Karpas-422 (cell line): ENCODE measurements at places on chromosomes 5 and 9.

DNA sequence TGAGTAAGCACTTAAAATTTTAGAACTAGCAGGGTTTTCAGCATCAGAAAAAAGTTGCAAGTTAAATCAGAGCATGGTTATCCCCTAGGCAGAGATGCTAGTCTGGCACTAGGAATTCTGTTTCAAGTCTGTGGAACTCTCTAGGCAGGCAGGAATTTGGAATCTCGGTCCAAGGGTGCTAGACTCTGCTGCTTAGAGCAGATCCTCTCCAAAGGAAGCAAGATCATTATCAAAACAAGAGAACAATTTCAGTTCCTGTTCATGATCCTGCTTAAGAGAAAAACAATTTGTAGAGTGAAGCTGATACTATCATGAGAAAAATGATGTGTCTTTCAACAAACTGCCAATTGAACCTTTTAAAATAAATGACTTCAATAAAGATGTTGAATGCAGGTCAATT lies 420.7 kb downstream of the KIF4B start:
- no peak for DNase-seq

DNA sequence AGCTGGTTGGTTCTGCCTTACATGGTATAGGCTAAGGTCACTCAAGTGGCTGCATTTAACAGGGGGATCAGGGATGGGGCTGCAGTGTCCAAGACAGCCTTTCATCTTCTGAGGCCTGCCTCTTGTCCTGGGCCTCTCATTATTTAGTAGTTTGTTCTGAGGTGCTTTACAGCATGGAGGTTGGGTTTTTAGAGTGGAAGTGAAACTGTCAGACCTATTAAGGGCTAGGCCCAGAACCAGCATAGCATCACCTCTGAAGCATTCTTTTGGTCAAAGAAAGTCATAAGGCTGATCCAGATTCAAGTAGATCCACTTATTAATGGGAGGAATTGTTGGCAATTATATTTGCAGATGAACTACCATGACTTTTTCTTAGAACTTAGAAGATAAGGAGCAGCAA lies 146.0 kb upstream of the NMUR2 start:
- DNase-seq: no peak

GRCh38 chr9:68746525-68746924 lies 41.5 kb downstream of the PIP5K1B start:
- DNase-seq: no peak

DNA sequence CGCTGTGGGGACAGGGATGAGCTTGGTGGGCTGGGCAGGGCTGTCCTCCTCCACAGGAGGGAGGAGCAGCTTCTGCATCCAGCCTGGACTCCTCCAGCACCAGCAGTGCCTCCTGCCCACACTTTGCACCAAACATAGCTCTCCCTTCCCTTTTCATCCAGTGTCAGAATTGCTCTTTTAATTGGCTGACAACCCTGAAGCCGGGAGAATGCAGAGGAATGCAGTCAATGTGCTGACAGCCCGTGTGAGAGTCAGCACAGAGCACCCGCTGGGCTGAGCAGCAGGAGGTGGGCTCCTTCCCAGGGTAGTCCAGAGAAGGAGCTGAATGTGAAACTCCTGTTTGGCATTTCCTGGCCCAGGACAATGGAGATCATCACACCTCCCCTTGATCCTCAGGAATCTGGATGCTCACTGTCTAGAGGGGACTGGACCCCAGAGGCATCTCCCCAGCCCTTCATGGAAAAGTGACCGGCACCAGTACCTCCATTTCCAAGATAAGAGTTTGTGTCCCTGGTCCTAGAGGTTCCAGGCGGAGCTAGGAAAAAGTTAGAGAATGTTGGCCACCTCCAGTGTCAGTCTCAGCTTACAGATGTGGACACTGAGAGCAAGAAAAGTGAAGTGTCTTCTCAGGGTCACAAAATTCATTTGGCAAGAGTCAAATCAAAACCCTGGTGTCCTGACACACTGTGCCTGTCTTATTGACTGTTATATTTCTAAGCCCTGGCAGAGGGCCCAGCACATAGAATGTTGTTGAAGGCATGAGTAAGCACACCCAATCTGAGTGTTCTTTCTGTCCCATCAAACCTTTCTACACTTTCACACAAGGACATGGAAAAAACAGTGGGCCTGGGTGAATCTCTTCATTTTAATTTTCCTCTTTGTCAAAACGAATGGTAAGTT lies 202.1 kb downstream of the SNX18 start:
- no peak for DNase-seq

DNA sequence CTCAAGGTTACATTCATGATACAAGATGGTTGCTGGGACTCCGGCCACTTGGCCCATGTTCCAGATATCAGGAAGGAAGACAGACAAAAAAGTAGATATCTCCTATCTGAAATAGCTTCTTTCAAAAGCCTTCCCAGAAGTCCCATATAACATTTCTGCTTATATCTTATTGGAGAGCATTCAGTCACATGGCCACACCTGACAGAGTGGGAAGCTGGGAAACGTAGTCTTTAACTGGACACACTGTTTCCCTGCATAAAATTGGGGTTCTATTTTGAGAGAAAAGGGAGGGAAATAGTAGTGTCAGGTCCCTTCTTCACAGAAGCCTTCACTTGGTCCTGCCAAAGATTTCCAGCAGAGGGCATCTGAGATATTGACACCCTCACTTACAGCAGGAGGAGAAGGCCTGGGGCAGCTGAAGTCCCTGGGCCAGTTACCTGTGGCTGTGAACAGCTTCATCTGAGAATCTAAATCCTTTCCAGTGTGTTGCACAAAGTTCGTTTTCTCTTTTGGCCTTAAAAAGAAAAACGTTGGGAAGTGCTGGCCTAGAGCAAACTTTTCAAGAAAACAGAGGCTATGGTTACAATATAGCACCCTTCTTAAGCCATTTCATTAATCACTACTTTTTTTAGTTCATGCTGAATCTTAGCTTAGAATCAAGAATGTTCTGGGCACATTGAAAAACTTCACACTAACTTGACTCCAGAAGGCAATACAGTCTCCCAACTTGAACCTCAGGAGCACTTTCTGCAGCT lies 33.5 kb downstream of the SPEF2 start:
- peak; percentile 67 for DNase-seq

DNA sequence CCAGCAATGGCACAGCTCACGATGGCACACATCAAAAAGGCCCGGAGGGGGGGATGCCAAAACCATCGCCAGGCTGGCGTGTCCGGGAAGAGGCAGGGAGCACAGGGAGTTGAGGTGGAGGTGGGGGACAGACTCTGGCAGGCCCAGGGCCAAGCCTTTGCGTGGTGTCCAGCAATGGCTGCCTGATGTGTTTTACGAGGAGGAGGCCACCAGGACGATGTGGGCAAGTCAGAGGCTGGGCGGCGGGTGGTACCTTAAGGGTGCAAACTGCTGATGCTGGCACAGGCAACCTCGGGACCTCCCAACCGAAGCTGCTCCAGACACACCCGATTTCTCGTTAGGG lies 4.7 kb downstream of the VAV2 start:
- no peak for DNase-seq

DNA sequence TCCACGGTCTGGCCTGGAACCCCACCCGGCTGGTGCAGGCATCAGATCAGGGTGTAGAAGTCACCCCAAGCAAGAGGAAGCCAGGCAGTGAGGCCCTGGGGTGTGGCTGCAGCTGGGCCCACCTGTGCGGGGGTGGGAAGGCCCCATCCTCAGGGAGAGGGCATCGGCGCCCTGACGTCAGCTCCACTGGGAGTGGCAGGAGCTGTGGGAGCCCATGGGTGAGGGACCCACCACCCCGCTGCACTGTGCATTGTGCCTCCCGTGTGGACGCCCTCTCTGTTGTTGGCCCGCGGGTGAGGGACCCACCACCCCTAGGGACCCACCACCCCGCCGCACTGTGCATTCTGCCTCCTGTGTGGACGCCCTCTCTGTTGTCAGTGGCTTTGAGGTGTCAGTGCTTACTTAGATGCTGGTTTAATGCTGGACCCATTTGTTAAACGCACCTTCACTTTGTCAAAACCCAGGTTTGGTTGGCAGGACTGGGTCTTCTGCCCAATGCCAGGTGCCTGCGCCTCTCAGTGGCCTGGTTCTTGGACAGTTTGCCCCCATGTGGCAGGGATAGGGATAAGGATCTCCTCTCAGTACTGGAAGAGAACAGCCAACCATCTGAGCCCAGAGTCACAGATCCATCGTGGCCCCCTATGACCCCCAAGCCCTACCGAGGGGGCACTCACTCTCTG lies 6.9 kb upstream of the EXOC3 start:
- peak; percentile 69 for DNase-seq

- DNase-seq: no peak
Observed at GRCh38 chr5:58946230-58946629, 363.4 kb downstream of the RAB3C start.

- no peak for DNase-seq
Observed at GRCh38 chr5:81850501-81851357, 99.8 kb upstream of the SSBP2 start.

DNA sequence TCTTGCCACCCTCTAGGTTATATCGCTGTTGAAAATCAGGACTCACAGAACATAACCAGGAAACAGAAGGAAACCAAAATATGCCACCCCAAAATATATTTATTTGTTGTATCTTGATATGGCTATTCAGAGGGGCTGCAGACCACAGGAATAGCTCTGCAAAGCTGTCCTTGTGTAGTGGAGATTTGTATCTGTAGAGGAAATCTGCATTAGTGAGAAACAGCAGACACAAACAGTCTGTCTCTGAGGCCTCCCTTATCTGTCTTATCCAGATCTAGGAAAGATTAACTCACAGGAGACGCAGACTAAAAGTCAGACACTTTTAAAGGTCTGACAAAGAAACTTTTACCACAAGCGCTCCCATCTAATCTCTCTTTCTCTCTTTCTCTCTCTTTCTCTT lies 54.1 kb upstream of the CEMIP2 start:
- no peak for DNase-seq

- DNase-seq: no peak
Observed at GRCh38 chr5:139709582-139710318, 61.6 kb downstream of the CXXC5 start.

- no peak for DNase-seq
Observed at GRCh38 chr5:134153241-134153640, 23.5 kb downstream of the SKP1 start.

GRCh38 chr5:157550663-157551062 lies 24.9 kb downstream of the ADAM19 start:
- DNase-seq: no peak

- DNase-seq: peak; percentile 88
Observed at GRCh38 chr5:127909066-127909465, 174.5 kb upstream of the SLC12A2 start.

GRCh38 chr9:15423231-15423985 lies 732 bp downstream of the SNAPC3 start:
- peak; percentile 67 for DNase-seq

GRCh38 chr5:159874263-159874662 lies 42.0 kb upstream of the ADRA1B start:
- no peak for DNase-seq

DNA sequence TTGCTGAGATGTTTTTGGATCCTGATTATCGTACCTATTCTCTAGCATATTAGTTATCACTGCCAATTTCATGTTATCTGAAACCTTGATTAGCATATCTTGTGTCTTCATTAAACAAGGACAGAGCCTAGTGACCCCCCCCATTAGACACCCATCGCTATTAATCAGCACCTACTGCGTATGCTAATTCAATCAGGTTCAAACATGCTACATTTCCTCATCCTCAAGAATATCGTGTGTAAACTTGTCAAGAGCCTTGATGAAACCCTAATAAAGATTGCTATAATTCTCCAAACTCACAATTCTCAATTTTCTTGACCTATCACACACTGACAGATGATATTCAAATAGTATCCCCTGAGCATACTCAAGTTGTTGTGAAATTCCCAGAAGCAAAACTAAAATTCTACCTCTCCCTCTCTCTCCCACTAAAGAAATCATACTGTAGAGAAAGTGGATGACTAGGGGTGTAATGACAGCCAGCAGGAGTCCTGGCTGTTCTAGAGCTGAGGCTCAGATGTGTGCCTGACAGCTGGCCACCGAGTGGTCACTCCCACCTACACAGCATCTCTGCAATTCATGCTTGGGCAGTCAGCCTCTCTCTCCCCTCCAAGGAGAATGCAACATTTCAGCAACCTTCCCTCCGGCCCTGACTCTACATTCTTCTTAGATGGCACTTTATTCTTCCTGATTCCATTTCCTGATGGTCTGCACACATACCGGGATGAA lies 9.2 kb upstream of the ZNF354A start:
- DNase-seq: no peak

- no peak for DNase-seq
Observed at GRCh38 chr5:157971571-157972216, 112.7 kb upstream of the CLINT1 start.

- DNase-seq: no peak
Observed at GRCh38 chr9:14092344-14092743, 221.6 kb downstream of the NFIB start.

DNA sequence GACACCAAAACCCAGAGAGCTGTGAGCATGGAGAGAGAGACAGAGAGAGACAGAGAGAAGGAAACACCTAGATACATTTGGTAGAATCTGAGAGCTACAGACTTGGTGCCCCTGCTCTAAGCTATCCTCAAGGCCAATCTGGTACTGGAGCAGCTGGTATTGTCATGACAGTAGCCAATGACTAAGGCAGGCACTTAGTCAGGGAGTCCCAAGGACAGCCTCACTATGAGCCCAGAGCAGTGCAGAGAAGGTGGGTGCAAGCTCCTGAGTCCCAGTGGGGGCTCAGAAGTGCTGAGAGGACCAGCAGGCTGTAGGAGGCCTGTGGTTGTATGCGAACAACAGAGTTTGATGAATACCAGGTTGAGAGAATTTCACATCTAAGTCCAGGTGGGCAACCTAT lies 300.4 kb upstream of the ZNF608 start:
- DNase-seq: no peak

DNA sequence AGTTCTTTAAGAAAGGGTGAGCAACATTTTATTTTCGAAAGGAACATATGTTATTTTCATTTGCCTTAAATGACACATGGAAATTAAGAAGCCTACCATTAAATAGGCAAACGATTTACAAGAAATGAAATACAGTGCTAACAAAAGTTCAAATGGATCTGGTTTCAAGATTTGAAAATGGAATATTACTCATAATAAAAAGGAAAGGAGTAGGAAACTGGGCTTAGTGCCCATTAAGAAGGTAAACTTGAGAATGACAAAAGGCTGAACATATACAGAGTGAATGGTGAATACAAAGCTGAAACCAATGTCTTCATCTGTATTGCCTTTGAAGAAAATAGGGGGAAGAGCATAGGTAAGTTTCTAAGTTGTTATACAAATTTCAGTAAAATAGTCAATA lies 974.2 kb upstream of the C9orf72 start:
- no peak for DNase-seq
